ENCODE measurements at places on chromosomes 16 and 17.
A peak's percentile ranks its signal among the peaks of the same experiment; 100 is the strongest.

DNA sequence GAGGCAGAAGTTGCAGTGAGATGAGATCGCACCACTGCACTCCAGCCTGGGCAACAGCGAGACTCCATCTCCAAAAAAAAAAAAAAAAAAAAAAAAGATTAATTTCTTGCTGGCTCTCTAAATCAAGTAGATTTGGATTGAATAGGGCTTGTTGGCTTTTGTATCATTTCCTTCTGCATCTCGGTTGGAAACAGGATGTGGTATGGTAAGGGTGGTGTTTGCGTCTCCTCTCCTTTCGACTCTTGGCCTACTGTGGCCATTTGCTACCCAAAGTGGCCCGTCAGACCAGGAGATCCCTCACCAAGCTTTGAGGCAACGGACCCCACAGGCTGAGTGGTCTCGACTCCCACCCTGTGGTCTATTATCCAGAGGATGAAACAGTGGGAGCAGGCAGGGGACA is 168.0 kb upstream of the IRX3 start:
- no peaks in the 10 kb centered on the region for H3K27me3 ChIP-seq
- no peak overlapping the region for H3K4me3 ChIP-seq
- no peak overlapping the region for H3K27ac ChIP-seq
- DNase-seq = no peak
- H3K4me1 ChIP-seq = no peaks in the 10 kb centered on the region

DNA sequence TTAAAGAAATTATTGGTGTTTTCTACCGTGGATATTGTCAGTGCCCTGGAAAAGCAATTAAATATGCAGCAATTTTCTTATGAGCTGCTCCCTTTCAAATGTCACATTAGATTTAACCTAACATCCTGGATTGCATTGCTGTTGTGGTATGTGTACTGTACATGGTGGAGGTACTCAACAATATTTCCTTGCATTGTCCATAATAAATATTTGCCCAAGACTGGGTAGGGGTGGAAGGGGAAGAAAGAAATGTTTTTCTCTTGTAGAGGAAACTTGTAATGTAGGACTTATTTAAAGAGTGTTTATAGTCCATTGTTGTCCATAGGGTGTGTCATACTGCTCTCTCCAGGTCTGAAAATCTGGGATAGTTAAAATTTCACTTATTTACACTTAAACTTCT is 346.2 kb upstream of the TBX2 start:
- H3K27ac ChIP-seq = no peak overlapping the region
- H3K27me3 ChIP-seq = no peaks in the 10 kb centered on the region
- H3K36me3 ChIP-seq = no peaks in the 10 kb centered on the region
- no peaks in the 10 kb centered on the region for H3K4me1 ChIP-seq

- no peaks in the 10 kb centered on the region for H3K27me3 ChIP-seq
- DNase-seq = no peak
- no peaks in the 10 kb centered on the region for H3K4me1 ChIP-seq
- H3K27ac ChIP-seq = no peak overlapping the region
Observed at GRCh38 chr17:8368193-8368592, 8.3 kb downstream of the KRABD2 start.

- H3K4me3 ChIP-seq = peak within 1 kb of the TSS; percentile 95
- no peaks in the 10 kb centered on the region for H3K27me3 ChIP-seq
- H3K4me1 ChIP-seq = peaks cover 2% of the 10 kb centered on the region
- peaks cover 2% of the 10 kb centered on the region for H3K36me3 ChIP-seq
- DNase-seq = peak; percentile 96
Observed at GRCh38 chr17:30906101-30906911, at the start of gene TEFM. Gene TEFM (minus strand): TSS chr17:30906238. CDS start chr17:30906198, 40 bp downstream.

GRCh38 chr17:80545499-80545826 is 825 bp downstream of the RPTOR start:
- no peak overlapping the region for H3K27ac ChIP-seq
- H3K4me3 ChIP-seq = peak overlapping the region; percentile 82
- H3K36me3 ChIP-seq = no peaks in the 10 kb centered on the region
- DNase-seq = no peak
